ENCODE measurements at places on chromosomes 1 and 21.

- DNase-seq: no peak
These were observed 138.5 kb upstream of the SGIP1 start for GRCh38 chr1:66395202-66396061.

DNA sequence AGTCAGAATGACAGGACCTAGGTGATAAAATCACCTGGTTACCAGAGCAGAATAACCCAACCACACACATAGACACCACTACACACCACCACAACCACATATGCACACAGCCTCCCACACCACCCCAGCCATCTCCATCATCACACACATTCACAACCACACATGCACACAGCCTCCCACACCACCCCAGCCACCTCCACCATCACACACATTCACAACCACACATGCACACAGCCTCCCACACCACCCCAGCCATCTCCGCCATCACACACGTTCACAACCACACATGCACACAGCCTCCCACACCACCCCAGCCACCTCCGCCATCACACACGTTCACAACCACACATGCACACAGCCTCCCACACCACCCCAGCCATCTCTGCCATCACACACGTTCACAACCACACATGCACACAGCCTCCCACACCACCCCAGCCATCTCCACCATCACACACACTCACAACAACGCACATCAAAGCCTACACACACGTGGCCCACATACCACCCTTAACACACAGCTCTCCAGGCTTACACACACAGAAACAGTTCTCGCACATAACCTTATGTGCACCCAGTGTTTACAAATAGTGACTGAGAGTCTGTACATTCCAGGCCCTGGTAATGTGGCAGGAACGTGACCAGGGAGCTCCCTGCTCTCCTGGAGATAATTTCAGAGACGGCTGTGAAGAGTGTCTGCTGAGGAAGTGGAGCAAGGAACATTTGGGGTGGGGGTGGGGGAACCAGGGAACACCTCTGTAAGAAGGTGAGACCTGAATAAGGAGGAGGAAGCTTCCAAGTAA, 3.3 kb upstream of the GJB3 start:
- no peak for DNase-seq

DNA sequence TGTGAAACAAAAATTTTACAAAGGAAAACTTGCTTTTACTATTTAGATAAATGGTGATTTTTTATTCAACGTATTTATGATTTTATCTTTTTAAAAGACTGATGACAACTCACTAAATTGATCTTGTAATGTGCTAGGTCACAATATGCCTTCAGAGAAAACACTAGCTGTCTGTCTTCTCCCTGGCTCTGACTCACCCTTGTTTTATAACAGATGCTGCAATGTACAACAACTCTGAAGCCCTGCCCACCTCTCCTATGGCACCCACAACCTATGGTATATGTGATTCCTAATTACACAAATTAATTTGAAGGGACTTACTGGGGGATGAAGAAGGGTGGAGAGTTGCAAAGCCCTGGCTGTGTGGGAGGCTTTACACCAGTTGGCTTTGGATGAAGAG, 24.7 kb upstream of the HSD17B7 start:
- no peak for DNase-seq

GRCh38 chr1:97105531-97105930, 383.9 kb downstream of the PTBP2 start:
- no peak for DNase-seq

DNA sequence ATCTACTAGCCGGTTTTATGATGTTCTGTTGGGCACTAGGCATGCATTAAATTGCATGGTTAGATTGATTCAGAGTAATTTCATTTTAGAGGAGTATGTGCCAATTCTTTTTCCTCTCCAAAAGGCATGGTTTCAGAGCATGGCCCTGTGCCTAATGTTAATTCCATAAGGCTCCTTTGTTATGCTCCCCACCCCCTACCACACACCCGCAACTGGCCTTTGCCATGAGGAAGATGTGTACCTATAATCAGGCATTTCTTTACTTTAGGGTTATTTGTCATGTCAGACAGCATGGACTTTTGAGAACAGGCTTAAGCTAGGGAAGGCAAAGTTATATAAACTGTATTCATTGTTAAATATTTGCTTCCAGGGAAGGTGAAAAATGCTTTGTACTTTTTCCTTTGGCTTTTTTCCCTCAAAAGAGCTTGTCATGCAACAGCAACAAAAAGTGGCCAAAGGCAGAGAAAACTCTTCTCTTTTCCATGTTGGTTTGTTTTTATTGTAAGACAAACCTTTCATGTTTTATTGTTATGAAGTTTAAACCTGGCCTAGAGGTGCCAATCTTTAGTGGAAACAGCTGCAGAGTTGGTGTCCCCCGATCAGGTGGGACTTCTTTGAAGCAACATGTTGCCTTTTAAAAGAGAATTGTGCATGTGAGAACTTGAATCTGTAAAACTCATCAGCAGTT, 24.3 kb upstream of the NBL1 start:
- DNase-seq: no peak

DNA sequence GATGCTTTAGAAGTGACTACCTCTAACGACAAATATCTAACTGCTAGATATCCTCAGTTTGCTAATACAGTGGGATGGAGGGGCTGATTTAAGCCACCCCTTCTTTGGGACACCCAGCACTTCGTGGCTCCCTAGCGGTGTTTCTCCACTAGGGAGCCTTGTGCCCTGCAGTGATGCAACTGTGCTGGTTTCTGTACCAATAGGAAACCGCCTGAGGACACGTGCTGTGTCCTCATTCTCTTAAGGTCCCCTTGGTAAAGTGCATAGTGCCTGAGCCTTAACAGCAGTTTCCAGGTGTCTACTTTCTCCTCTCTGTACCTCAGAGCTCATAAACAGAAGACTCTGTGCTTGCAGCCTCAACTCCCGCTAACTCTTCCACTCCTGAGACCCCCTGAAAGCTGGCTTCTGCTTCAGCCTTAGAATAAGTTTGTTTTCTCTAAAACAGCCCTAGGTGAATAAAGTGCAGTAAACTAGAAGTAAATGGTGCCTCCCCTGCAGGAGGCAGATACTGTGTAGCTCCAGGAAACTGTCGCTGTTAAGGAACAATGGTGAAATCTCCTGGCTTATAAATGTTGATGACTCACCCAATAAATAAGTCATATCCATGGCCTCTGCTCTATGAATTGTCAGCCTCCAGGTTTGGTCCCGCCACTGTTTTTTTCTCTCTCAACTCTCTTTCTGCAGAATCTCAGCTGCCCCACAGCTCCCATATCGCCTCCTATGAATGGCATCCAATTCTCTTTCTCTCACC, 130.4 kb downstream of the AK5 start:
- DNase-seq: no peak

- no peak for DNase-seq
These were observed 31.6 kb upstream of the PADI6 start for GRCh38 chr1:17340358-17340757.
